ENCODE measurements at places on chromosomes 11 and 22.

- DNase-seq, result no peak
These were observed 15.3 kb upstream of the PICK1 start for GRCh38 chr22:38041760-38042487.

DNA sequence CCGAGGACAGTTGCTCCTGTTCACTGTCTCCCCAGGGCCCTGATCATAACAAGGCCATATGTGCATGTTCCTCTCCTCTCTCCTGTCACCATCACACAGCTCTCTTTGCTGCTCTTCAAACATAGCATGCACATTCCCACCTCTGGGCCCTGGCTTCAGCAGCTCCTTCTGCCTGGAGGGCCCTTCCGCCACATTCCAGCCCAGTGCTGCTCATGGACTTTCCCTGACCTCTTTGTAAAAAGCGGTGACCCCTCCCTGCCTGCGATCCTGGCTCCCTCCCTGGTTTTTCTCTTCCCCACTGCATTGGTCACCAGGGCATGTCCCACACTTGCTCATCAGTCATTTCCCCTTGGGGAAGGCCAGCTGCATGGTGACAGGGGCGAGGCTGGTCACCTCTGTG is 98.2 kb downstream of the MYO18B start:
- no peak for DNase-seq

GRCh38 chr22:36430863-36431262 is 43.1 kb upstream of the MYH9 start:
- DNase-seq, result no peak

DNA sequence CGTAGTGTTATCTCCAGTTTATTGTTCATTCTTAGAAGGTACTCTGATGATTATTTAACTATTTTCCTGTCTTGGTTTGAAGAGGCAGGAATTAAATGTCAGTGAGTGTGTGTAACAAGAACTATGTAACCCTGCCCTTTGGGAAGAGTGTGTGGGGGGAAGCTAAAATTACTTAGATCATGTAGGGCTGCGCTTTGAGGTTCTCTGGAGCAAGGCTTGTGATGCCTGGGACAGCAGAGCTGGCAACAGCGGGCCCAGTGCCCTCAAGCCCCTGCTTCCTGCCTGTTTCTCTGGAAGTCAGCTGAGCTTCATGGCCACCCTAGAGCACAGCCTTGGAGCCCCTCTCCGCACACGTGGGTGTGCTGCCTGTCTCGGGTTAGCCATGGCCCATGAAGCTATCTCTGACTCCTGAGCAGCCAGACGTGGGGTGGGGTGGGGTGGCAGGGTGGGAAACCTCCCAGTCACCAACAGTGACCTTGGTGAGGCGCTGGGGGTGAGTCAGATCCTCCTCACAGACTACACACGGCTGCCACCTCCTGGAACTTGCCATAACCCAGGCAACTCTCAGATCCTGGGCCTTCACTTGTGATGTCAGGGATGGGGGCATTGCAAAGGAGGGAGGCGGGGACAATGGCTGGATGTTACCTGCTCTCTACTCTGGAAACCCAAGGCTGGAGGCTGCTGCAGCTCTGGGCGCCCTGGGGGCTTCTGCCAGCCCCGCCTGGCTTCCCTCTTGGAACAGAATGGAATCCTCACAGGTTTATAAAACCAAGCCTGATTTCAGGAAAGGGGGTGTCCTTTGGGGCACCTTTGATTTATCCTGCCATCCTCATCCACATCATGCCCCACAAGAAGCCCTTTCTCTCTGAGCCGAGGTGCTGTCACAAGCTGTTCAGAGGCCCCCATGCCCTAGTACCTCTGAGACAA is 88.6 kb downstream of the SNX19 start:
- no peak for DNase-seq

DNA sequence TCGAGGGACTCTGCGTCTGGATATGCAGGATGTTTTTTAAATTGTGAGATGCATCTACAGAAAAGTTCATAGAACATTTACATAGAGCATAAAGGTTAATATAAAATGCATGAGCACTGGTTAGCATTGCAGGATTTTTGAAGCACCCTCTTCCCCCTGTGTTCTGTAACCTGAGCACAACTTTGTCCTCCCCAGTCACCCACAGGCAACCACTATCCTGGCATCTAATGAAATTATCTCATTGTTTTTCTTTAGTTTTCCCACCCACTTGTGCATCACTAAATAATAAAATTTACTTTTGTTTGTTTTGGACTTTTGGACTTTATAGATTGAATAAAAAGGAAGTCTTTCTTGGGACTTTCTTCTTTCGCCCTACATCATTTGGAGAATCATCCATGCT is 10.0 kb upstream of the NNMT start:
- no peak for DNase-seq

DNA sequence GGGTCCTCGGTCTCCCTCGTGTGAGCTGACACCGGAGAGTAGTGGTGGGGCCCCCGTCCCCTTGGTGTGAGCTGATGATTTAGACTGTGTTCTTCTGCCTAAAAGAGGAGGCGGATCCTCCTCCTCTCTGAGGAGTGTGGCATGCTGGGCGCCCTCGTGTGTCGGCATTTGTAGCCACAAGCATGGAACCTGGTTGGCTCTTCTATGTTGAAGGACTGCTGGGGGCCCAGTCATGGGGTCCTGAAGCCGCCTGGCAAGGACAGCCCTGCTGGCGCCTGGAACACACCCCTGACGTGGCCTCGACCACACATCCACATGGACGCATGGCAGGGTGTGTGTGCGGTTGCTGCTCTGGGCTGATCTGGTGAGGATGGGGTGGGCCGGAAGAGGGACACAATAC is 50.2 kb downstream of the AP2A2 start:
- no peak for DNase-seq

DNA sequence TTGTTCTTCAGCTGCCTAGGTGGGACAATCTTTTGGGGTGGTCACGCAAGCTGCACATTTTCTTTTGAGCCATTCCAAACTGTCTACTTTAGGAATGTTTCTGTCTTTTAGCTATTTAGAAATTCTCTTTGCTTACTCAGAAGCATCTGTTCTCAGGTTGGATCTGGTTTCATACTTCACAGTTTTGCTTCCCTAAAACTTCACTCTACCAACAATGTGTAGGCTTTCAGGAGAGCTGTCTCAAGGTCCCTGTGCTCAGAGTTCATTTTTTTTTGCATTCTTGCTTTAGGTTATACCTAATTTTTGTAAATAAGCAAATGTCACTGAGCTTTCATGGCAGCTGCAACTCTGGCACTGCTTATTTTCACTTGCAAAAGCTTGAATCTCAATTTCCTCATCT is 36.7 kb downstream of the CCDC90B start:
- DNase-seq, result no peak

GRCh38 chr11:19674836-19675235 is 37.8 kb upstream of the NAV2 start:
- DNase-seq, result no peak

DNA sequence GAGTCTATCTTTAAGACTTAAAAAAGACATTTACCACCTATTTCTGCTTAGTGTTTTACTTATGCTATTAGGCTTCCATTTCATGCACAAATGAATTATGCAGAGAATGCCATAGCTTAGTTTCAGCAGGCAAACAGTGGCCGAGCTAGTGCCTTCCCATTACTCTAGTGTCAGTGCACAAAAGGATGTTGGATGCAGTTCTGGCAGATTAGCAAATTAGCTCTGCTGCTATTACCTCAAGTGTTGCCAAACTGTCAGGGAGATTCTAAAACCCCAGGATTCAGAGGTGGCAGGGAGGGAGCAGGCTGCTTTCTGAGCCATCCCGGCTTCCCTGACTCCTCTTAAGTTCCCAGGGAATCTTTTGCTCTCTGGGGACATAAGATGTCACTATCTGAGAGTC is 209.4 kb upstream of the NCAM1 start:
- no peak for DNase-seq

Measured in stimulated activated CD8-positive, alpha-beta memory T cell treated with anti-CD3 and anti-CD28 coated beads, Interleukin-4, amount 100 ng/mL, for 1 hour (primary cell).